CD4-positive, alpha-beta T cell treated with Interleukin-1 beta for 1 hour (primary cell): ENCODE measurements at places on chromosomes 11 and 22.

DNA sequence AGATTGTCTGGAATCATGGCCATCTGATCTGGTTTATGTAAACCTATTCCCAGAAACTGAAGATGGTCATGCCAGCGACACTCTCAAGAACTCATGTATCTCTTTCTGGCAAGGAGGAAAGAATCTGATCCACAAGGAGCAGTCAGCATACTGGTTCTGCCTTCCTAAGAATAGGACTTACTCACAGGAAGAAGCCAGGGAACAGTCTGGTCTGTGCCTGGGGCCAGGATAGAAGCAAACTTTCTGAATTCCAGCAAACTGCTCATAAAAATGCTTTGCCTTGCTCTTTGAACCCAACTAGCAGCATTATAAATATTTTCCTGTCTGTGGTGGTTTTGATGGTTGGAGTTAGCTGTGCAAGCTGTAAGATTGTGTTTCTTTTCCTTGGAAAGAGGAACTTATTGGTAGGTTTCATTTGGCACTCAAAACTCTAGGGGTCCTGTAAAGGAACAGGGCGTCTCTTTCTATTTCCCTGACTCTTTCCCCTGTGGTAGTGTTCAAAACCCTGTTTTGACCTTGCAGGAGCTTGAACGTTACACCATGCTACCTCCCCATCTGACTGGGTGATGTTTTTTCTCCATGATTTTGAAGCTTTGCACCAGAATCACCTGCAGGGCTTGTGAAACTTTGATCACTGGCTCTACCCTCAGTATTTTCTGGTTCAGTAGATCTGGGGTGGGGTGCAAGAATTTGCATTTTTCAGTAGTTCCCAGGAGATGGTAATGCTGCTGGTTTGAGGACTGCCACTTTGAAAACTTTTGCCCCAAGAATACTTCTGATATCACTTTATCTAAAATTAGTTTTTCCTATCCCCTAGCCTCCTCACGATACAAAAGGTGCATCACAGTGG is 627.8 kb upstream of the ANO5 start:
- no peak for DNase-seq

GRCh38 chr11:66322732-66323427 is 6.0 kb upstream of the CD248 start:
- DNase-seq: no peak

DNA sequence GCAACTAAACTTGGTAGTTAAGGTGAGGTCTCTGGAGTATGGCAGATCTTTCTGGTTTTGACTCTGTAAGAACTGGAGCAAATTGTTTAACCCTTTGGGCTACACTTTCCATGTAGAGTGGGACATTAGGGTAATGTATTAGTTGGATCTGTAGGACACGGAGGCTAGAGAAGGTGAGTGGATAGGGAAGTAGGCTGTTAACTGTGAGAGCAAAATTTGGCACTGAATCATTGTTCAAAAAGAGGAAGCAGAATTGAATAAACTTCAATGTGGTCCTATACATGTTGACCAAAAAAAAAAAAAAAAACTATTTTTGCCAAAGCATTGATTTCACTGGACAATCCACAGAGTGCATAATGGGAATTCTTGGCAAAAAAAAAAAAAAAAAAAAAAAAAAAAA is 370.2 kb upstream of the CHORDC1 start:
- DNase-seq: no peak

- no peak for DNase-seq
Measured at GRCh38 chr11:64544616-64545296, 46.3 kb upstream of the SLC22A12 start.

- DNase-seq: no peak
Measured at GRCh38 chr22:20154602-20155187, 3.8 kb upstream of the CCDC188 start.

DNA sequence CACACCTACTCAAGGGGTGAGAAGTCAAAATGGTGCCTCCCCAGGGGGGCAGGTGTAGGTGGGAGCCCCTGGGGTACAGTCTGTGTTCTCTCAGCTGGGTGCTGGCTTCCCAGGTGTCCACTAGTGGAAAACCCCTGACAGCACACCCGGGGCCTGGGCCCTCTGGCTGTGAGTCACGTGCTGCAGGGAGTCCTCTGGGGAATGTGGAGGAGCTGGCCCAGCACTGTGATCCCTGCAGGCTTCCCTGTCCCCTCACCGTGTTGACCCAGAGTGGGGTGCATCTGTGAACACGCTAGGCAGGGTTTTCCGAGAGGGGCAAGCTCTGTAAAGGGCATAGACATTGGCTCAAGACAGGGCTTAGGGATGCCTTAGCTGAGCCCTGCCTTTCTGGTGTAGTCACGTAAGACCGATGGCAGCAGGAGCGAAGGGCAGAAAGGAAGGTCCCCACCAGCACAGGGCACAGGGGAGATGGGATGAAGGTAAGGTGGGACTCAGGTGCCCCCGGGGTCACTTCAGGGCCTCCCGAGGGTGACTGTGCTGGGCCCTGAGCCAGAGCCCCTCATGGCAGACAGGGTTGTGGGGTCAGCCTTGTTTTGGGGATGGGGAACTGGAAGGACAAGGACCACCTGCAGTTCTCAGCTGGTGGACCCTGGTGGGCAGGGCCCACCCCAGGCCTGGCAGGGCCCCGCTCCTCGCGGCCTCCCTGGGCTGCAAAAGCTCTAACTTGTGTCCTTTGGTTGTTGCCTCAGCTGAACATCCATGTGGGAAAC is 14.1 kb downstream of the DERL3 start:
- no peak for DNase-seq

- DNase-seq: no peak
Measured at GRCh38 chr22:20246368-20247009, 21.6 kb downstream of the RTN4R start.

- no peak for DNase-seq
Measured at GRCh38 chr11:71176812-71177211, 75.6 kb downstream of the SHANK2 start.

DNA sequence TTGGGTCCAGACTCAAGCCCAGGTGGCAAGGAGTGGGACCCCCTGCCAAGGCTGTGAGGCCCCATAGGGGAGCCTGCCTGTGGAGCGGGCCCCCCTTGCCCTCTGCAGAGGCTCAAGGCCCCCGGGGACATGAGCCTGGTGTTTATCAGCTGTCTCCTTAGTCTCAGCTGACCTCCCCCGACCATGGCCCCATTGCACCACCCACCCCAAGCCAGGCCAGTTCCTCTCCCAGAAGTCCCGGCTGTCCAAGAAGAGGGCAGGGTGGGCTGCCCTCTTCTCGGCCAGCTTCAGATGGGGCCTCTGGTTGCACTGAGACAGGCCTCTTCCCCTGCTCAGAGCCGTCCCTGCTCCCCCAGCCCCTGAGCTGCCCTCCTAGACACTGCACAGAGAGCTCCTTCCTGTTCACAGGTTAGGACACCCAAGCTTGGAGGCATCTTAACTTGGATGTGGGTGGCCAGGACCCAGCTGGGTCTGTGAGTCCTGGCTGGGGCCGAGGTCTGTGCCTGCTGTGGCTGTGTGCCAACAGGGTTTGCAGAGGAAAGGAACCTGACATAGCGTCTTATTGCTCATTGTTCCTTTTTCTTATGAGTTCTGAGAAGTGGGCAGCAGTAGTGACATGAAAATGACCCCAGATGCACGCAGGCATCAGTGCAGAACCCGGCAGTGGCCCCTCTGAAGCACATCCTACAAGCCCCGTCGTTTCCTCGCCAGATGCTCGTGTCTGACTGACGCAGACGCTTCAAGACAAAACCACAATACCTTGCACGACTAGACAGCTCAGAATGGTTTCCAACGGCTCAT is 5.4 kb downstream of the TRABD start:
- peak; percentile 79 for DNase-seq

GRCh38 chr22:22527312-22527711 is 7.2 kb upstream of the ZNF280A start:
- no peak for DNase-seq

- DNase-seq: no peak
Measured at GRCh38 chr22:39984746-39985145, 10.0 kb upstream of the FAM83F start.

GRCh38 chr11:121291319-121291718 is 1.3 kb upstream of the SC5D start:
- DNase-seq: no peak

- peak; percentile 81 for DNase-seq
Measured at GRCh38 chr11:119094816-119095065, 6.9 kb downstream of the DPAGT1 start.

- no peak for DNase-seq
Measured at GRCh38 chr11:46560300-46560991, 33.4 kb downstream of the AMBRA1 start.

GRCh38 chr11:134538742-134539141 is 126.7 kb upstream of the B3GAT1 start:
- DNase-seq: no peak

- no peak for DNase-seq
Measured at GRCh38 chr11:34870548-34871196, 45.5 kb downstream of the APIP start.

GRCh38 chr11:33505093-33505492 is 195.5 kb downstream of the C11orf91 start:
- no peak for DNase-seq

GRCh38 chr22:46078241-46079092 is 71.9 kb upstream of the PPARA start:
- DNase-seq: no peak

GRCh38 chr11:15940462-15941205 is 415.7 kb downstream of the SOX6 start:
- DNase-seq: no peak

- no peak for DNase-seq
Measured at GRCh38 chr11:33515347-33515746, 185.3 kb downstream of the C11orf91 start.
